ENCODE measurements at places on chromosomes 6 and 20. TPM values are rescaled to one million over a fixed set of nuclear protein-coding genes. Genes with fewer than 3 reads are reported as not detected.

DNA sequence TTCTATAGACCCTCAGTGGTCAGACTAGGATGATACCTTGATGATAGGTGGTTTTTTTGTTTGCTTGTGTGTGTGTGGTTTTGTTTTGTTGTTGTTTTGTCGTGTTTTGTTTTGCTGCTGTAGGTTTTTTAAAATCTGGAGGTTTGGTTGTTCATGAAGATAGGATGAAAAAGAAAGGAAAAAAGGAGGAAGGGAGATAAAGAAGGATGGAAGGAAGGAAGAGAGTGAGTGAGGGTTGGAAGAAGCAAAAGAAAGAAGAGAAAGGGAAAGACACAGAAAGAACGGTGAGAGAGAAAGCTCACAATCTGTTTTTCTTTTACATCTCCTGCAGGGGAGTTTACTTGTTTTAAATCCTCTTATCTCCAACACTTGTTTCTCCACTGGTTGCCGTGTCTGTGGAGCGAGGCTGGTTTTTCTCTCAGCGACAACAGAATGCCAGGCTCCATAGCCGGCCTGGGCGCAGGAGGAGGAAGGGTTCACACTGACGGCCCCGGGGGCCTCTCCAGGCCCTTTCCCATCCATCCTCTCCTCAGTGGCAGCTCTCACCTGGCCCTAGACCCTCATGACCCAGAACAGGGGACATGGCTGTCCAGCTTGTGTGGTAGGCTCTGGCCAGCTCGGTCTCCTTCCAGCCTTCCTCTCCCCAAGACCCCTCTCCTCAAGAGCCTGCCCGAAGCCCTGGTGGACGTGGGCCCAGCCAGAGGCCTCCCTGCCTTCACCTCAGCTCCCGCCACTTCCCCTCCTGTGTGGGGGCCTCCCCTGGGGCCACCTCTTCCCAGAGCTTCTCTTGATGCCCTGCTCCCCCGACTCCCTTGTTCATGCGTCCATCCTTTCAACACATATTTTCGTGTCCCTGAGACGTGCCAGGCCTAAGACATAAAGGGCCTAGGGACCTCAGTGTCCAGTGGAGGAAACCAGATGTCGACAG lies 168.4 kb downstream of the VEGFA start:
- no peak for DNase-seq

- DNase-seq, result no peak
These were observed 78.3 kb downstream of the CD109 start for GRCh38 chr6:73774311-73774774.

DNA sequence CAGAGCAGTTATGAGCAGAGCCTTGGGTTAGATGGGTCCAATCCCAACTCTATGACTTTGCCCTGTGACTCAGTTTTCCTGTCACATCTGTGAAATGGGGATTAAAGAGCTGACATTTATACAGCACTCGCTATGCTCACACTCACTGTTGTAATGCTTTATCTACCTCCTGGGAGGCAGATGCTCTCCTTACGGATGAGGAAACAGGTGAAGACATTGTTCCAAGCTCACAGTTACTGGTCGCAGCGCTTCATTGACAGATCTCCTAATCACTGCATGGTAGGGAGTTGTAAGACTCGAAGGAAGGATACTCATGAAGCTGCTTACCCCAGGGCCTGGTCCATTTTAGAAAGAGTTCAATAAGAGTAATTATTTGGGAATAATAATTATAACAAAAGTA lies 2.9 kb upstream of the MYLK2 start:
- DNase-seq, result no peak

Gene BLCAP
- 37.5 TPM for total RNA-seq

Gene STMND1
- 0.40 TPM for total RNA-seq

Data from CD8-positive, alpha-beta memory T cell (primary cell).